ENCODE measurements at places on chromosomes 1 and 21. TPM values are rescaled to one million over a fixed set of nuclear protein-coding genes. Genes with fewer than 3 reads are reported as not detected.

LIPI gene
- polyA plus RNA-seq, result not detected

ELAVL4 gene
- 0.21 TPM for polyA plus RNA-seq

KCNN3 gene
- polyA plus RNA-seq, result 4.5 TPM

NFASC gene
- polyA plus RNA-seq, result 6.9 TPM

SWT1 gene
- polyA plus RNA-seq, result 1.4 TPM

MYOC gene
- polyA plus RNA-seq, result not detected

PRRX1 gene
- polyA plus RNA-seq, result not detected

FAM151A gene
- not detected for polyA plus RNA-seq

GPX7 gene
- polyA plus RNA-seq, result 30.9 TPM

GUCA2A gene
- polyA plus RNA-seq, result not detected

CLDN19 gene
- 17.2 TPM for polyA plus RNA-seq

OVAAL gene
- not detected for polyA plus RNA-seq

CFHR4 gene
- polyA plus RNA-seq, result not detected

VHLL gene
- not detected for polyA plus RNA-seq

PAX7 gene
- not detected for polyA plus RNA-seq

ZNF648 gene
- 0.64 TPM for polyA plus RNA-seq

HAO2 gene
- polyA plus RNA-seq, result not detected

KLHDC8A gene
- 1.9 TPM for polyA plus RNA-seq

TMEM183A gene
- 160 TPM for polyA plus RNA-seq

MAP3K7CL gene
- polyA plus RNA-seq, result 0.08 TPM

SMPDL3B gene
- 157 TPM for polyA plus RNA-seq

KRTAP19-8 gene
- polyA plus RNA-seq, result not detected

AVPR1B gene
- polyA plus RNA-seq, result 0.29 TPM

All from H1 (cell line).